NCI-H345 (cell line): ENCODE measurements at places on chromosomes 3 and 15.
A peak's percentile ranks its signal among the peaks of the same experiment; 100 is the strongest.

- peak; percentile 75 for DNase-seq
Measured at GRCh38 chr15:77420610-77421369, at the start of gene HMG20A. Gene HMG20A, plus strand, starts transcription at chr15:77420888. Its CDS starts 37,520 bp downstream, at chr15:77458408.

DNA sequence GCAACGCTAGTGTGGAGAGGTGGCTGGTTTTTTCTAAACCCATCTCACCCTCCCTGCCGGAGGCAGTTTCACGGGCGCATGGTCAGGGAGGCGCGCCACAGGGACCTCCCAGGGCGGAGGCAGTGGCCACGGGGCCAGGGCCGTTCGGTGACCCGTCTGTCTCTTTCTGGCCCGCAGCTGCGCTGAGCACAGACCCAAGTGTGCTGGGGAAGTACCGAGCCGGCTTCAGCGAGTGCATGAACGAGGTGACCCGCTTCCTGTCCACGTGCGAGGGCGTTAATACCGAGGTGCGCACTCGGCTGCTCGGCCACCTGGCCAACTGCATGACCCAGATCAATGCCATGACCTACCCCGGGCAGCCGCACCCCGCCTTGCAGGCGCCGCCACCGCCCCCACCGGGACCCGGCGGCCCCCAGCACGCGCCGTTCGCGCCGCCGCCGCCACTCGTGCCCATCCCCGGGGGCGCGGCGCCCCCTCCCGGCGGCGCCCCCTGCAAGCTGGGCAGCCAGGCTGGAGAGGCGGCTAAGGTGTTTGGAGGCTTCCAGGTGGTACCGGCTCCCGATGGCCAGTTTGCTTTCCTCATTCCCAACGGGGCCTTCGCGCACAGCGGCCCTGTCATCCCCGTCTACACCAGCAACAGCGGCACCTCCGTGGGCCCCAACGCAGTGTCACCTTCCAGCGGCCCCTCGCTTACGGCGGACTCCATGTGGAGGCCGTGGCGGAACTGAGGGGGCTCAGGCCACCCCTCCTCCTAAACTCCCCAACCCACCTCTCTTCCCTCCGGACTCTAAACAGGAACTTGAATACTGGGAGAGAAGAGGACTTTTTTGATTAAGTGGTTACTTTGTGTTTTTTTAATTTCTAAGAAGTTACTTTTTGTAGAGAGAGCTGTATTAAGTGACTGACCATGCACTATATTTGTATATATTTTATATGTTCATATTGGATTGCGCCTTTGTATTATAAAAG is 1.8 kb downstream of the HES1 start:
- DNase-seq, result peak; percentile 74

GRCh38 chr3:12409684-12410596 is 74.3 kb upstream of the TSEN2 start:
- DNase-seq, result no peak

DNA sequence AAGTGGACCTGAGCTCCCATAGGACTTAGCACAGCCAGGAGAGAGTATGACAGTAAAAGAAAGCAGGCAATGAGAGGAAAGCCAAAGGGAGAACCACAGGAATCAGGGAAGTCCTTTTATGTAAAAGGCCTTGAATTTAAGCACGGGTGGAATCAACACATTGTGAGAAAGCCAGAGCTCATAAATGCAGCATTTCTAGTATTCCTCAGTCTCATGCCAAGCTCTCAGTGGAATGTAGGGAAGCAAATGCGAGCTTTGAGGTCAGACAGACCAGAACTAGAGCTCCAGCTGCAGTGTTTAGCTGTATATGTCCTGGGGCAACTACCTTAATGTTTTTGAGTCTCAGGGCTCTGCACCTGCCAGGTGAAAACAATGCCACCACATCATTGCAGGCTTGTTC is 132.1 kb upstream of the TRIM42 start:
- DNase-seq, result peak; percentile 7

GRCh38 chr15:84736375-84736774 is 12.0 kb upstream of the ZNF592 start:
- no peak for DNase-seq

- DNase-seq, result no peak
Measured at GRCh38 chr15:84919106-84919667, 34.7 kb downstream of the SLC28A1 start.

DNA sequence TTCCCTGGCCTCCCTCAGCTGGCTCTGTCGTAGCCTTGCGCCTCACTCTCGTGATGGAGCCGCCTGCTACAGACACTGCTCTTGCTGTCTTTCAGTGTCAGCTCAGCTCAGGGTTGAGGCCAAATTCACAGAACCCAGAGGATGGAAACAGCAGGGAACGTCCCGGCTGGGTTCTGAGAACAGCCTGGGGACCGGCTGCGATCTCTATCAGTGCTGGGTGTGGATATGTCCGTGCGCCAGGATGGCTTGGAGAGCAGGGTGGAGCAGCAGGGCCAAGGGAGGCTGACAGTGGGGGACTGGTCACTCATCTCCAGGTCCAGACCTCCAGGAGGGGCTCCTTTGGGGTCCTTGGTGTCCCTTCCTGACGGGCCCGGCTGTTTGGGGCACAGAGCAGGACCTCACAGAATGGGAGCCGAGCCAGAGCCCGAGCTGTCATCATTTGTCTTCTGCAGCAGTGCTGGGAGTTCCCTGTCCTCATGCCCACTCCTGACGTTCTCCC is 18.4 kb downstream of the KLF15 start:
- DNase-seq, result no peak

GRCh38 chr15:55170361-55170760 is 26.4 kb downstream of the RSL24D1 start:
- no peak for DNase-seq

- DNase-seq, result no peak
Measured at GRCh38 chr15:63234451-63234870, 42.9 kb upstream of the APH1B start.

- peak; percentile 28 for DNase-seq
Measured at GRCh38 chr15:58407236-58407775, 24.5 kb upstream of the LIPC start.

DNA sequence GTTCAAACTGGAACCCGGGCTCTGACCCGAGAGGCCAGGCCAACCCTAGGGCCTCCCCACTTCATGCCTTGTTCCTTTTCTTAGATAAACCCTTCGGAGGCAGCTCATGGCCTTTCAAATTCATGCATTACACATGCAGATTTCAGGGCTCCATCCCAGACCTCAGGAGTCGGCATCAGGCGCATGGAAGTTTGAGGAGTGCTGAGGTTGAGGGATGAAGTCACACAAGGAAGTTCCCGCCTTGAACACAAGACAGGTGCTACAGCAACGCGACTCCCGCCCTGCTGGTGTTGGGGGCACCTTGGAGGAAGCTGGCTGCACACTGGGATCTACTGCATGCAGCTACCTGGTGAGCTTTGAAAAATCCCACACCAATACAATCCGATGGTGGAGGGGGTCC is 245.2 kb upstream of the LYSMD4 start:
- no peak for DNase-seq

GRCh38 chr15:38873158-38873557 is 308.5 kb upstream of the RASGRP1 start:
- no peak for DNase-seq

DNA sequence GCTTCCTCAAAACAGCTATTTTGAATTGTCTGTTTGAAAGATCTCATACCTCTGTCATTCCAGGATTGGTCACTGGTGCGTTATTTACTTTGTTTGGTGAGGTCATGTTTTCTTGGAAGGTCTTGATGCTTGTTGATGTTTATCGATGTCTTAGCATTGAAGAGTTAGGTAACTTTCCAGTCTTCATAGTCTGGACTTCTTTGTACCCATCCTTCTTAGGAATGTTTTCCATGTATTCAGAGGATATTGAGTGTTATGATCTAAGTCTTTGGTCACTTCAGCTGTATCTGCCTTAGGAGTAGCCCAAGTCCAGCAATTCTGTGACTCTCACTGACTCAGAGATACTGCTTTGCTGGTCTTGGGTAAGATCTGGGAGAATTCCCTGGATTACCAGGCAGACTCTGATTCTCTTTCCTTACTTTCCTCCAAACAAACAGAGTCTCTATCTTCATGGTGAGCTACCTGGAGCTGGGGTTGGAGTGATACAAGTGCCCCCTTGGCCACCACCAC is 398.6 kb downstream of the ZIC4 start:
- no peak for DNase-seq

DNA sequence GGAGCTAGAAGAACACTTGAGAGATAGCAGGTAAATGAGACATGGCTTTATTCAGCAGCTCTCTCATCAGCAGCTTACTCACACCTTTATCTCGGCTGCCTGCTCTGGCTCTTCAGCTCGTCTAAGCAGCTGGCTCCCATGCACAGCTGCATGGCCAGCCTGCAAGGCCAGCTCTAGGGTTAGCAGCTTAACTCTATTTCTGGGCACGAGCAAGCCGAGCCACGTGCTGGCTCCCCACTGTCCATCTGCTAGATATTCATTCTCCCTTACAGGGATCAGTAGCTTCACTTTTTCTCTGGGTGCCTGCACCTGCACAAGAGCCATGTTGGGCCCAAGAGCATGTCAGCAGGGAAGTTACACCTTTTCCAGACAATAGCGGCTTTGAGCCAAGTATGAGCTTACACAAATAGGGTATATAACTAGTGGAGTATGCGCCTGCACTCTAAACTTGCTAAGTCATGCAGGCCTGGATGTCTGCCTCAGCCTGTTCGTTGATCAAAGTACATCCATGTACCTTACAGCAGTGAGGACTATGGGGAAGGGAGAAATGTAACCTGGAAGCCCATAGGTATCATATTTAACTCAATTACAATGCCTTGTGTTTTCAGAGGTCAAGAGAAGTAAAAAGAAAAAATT is 174.9 kb upstream of the SNTN start:
- DNase-seq, result no peak

DNA sequence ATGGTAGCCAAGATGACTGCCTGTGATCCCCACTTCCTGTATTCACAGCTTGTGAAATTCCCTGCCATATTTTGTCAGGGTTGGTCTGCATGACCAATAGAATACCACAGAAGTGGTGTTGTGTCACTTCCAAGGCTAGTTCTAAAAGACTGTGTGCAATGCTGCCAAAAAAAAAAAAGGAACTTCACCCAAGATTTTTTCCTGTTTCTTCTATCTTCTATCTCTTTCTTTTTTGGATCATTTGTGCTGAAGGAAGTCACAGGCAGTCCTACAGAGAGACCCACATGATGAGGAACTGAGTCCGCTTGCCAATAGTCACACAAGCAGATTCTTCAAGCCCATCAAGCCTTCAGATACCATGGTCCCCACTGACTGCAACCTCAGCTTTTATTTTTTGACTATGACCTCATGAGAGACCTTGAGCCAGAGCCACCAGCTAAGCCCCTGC is 18.1 kb upstream of the RAF1 start:
- DNase-seq, result no peak

- peak; percentile 17 for DNase-seq
Measured at GRCh38 chr15:84598993-84599392, 1.8 kb upstream of the ZSCAN2 start.
